ENCODE measurements at places on chromosomes 6 and 20. TPM values are rescaled to one million over a fixed set of nuclear protein-coding genes. Genes with fewer than 3 reads are reported as not detected.

Gene LKAAEAR1
- polyA plus RNA-seq = 16.3 TPM

Gene CLVS2
- 12.9 TPM for polyA plus RNA-seq

Gene BTNL2
- polyA plus RNA-seq = not detected

Gene MGME1
- polyA plus RNA-seq = 4.4 TPM

Gene BPIFB1
- not detected for polyA plus RNA-seq

Gene MOG
- not detected for polyA plus RNA-seq

Gene ALDH8A1
- polyA plus RNA-seq = 6.9 TPM

Gene HLA-DRB5
- polyA plus RNA-seq = not detected

Gene COL11A2
- 20.2 TPM for polyA plus RNA-seq

Gene VNN1
- polyA plus RNA-seq = not detected

Gene IL17F
- not detected for polyA plus RNA-seq

Gene ARHGAP40
- 0.61 TPM for polyA plus RNA-seq

Gene NOX3
- polyA plus RNA-seq = 0.11 TPM

Gene SALL4
- polyA plus RNA-seq = 1.1 TPM

Gene GABBR1
- polyA plus RNA-seq = 120 TPM

Gene GPLD1
- polyA plus RNA-seq = 14.3 TPM

Gene ZNF334
- 43.2 TPM for polyA plus RNA-seq

Gene C6orf15
- not detected for polyA plus RNA-seq

Gene DUSP15
- 68.9 TPM for polyA plus RNA-seq

Gene DZANK1
- polyA plus RNA-seq = 10.6 TPM

Gene WFDC12
- polyA plus RNA-seq = not detected

Gene LY86
- polyA plus RNA-seq = not detected

Gene ACTL10
- not detected for polyA plus RNA-seq

Gene CLPSL1
- not detected for polyA plus RNA-seq

Gene OR11A1
- polyA plus RNA-seq = not detected

Gene BHLHE23
- polyA plus RNA-seq = not detected
